MM.1S (cell line): ENCODE measurements at places on chromosomes 13 and 19.

DNA sequence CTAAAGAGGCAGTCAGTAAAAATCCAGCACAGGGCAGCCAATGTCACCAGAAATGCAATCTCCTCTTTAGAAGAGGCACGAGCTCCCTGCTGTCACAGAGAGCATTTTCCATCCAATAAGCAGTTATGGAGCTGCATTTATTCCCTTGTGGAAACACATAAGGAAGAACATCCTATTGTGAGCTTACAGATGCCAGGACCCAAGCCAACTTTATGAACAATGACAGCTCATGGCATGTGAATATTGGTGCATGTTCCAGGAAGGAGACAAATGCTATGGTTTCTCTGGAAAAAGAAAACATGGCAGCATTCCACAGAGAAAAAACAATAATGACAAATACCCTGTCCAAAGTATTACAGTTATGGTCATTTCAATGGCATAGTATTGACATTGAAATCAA lies 955.6 kb downstream of the UQCRFS1 start:
- no peak for DNase-seq

GRCh38 chr13:34420702-34421346 lies 521.2 kb upstream of the NBEA start:
- no peak for DNase-seq

GRCh38 chr13:44294876-44295275 lies 78.7 kb upstream of the SERP2 start:
- DNase-seq: no peak

DNA sequence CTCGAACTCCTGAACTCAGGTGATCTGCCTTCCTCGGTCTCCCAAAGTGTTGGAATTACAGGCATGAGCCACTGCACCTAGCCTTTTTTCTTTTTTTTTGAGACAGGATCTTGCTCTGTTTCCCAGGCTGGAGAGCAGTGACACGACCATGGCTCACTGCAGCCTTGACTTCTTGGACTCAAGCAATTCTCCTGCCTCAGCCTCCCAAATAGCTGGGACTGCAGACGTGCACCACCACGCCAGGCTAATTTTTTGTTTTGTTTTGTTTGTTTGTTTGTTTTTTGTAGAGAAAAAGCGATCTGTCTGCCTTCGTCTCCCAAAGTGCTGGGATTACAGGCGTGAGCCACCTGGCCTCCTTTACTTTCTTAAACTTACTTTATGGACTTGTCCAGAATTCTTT lies 6.5 kb upstream of the SIN3B start:
- DNase-seq: no peak

GRCh38 chr19:9757544-9758501 lies 10.7 kb downstream of the ZNF846 start:
- no peak for DNase-seq

- no peak for DNase-seq
Observed at GRCh38 chr13:20128459-20128931, 32.4 kb downstream of the GJA3 start.

DNA sequence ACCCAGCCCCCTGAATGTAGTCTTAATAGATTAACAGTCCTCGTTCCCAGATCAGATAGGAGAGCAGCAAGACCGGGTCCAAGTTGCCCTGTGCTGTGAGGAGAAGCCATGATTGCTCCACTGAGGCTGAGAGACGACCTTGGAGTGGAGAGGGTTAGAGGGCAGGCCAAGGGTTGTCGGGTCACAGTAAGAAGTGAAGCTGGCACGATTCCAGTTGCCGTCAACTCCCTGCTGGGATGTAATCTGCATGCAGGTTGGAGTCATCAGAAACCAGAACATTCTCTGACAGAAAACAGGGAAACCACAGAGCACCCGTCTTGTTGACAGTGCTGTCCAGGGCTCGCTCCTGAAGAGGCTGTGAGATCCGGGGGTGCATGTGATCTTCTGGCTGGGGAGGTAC lies 19.0 kb upstream of the ATP11A start:
- no peak for DNase-seq

DNA sequence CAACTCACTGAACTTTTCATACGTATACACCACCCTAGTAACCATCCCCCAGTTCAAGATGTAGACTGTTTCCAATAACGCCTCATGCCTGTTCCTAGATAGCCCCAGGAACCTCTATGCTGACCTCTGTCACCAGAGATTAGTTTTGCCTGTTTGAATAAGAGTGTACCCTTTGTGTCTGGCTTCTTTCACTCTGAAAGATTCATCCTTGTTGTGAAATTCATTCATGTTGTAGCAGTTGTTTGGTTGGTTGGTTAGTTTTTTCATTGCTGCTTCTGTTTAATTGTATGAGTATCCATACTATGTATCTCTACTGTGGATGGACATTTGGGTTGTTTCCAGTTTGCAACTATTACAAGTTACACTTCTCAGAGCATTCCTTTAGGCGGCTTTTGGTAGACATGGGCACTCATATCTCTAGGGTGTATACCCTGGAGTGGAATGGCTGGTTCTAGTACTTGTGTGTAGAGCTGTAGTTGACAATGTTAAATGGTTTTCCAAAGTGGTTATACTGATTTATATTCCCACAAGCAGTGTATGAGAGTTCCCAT lies 1.6 kb downstream of the RNASEH2B start:
- DNase-seq: peak; percentile 27

DNA sequence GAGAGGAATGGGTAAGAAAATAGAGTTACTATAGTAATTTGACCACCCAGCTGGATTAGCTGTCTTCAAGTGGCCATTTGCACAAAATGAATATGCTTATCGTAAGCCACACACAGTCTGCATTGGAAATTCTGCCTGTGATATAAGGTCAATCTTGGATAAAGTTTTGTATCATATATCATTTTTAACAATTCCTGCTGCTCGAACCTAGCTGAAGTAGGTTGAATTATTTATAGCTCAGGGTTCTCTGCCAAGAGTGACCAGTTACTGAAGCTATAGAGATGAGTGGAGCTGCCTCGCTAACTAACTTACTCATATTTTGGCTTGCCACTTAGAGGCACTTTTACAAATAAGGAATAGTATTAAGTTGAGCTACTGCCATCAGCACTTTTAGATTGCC lies 220.9 kb downstream of the RGCC start:
- DNase-seq: no peak

DNA sequence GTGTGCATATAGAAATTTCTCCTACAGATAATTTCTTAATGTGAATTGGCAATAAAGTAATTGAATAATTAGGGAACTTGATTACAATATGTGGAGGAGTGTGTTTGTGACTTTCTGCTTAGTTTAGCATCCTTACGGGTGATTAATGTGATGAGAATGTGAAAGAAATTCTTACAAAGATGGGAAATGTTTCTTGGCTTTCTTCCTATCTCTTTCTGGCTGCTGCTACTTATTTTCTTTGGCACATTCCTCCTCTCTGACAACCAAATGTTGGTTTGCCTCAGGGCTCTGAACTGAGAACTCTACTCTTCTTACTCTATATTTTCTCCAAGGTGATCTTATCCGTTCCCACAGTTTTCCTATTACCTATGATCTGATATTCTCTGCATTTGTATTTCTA lies 300.1 kb downstream of the TBC1D4 start:
- DNase-seq: no peak

GRCh38 chr13:101283782-101284181 lies 132.5 kb downstream of the NALCN start:
- DNase-seq: no peak

GRCh38 chr19:4732680-4733114 lies 9.1 kb upstream of the DPP9 start:
- DNase-seq: peak; percentile 82

GRCh38 chr13:36533806-36534205 lies 101.5 kb downstream of the CCNA1 start:
- DNase-seq: no peak

DNA sequence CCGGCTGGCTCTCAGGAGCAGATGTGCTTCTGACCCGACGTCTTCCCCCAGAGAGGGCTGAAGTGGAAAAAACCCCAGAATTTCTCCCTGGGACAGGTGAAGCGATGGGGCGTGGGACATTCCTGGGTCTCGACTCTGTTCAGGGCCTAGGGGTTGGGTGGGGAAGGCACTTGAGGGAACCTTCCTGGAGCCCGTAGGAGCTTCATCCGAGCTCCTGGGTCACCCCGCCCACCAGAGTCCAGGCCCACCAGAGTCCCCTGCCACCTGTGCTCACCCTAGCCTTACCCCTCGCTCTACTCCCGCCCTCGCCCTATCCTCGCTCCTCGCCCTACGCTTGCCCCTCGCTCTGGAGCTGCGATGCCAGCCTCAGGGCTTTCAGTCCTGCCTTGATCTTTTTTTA lies 23.2 kb downstream of the EPN1 start:
- DNase-seq: no peak
